ENCODE measurements at places on chromosomes 3 and 15. TPM values are rescaled to one million over a fixed set of nuclear protein-coding genes. Genes with fewer than 3 reads are reported as not detected.

HMCES gene
- total RNA-seq, result 50.1 TPM

SLC12A1 gene
- not detected for total RNA-seq

NOP10 gene
- total RNA-seq, result 183 TPM

VGLL3 gene
- not detected for total RNA-seq

GCNT3 gene
- not detected for total RNA-seq
